ENCODE measurements at places on chromosomes 2 and 18.

- DNase-seq, result no peak
These were observed 96.7 kb downstream of the PXDN start for GRCh38 chr2:1647417-1648240.

DNA sequence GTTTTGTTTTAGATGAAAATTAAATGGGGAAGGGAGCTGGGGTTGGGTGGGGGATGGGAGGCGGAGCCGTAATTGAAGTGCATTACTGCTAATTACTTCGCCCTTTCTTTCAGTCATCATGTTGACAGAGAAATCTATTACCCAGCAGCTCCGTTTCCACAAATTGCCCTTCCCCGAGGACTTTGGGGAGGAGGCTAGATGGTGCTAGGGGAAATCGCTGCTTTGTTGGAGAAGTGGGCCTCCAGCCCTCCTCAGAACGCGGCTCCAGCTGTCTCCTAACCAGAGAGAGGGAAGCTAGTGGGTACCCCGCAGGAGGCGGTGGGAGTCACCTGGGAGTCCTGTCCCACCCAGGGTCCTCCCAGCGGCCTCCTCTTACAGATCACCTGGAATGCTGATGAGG lies 130.9 kb upstream of the MYCN start:
- DNase-seq, result no peak

- DNase-seq, result no peak
These were observed 4.1 kb upstream of the ITPRIPL1 start for GRCh38 chr2:96320728-96321622.

GRCh38 chr18:9915291-9916076 lies 1.7 kb downstream of the VAPA start:
- DNase-seq, result no peak

DNA sequence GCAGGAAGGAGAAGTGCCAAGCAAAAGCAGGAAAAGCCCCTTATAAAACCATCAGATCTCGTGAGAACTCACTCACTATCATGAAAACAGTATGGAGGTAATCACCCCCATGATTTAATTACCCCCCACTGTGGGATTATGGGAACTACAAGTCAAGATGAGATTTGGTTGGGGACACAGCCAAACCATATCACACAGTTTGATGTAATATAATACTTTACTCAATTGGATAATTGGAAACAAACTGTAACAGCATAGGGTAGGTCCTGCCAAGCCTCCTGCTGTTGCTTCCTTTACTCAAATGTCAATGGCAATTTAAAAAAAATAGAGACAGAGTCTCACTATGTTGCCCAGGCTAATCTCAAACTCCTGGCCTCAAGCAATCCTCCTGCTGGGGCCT lies 15.5 kb upstream of the METTL21A start:
- DNase-seq, result no peak

DNA sequence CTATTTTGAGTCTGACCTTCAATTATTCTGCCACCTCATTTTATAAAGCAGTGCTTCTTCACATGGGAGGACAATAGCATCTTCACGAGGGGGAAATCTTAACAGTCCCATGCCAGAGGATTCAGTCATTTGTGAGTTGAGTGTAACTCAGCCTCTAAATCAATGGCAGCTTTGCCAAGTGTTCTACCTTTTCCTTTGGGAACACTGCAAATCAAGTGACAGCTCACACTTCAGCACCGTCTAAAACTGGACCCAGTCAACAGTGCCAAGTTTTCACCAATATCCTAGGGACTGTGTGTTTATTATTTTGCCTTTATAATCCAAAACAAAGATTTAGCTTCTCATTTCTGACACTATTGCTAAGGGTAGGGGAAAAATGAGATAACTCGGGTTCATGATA lies 133.6 kb downstream of the FIGN start:
- no peak for DNase-seq

DNA sequence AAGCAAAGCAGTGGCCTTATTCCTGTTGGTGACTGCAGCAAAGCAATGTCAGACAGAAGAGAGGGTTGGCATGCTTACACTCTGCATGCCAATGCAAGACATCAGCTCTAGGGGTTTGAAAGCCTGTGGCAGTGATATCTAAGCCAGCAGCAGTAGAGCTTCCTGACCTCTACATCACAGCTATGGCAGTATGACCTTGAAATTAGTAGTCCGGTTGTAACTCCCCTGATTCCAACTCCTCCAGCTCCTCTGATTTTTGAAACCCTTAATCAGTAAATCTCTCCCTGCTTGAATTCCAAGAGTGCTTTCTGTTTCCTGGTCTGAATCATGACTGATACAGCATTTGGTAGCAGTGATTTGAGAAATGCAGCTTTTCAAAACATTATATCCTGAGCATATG lies 60.0 kb upstream of the LRP1B start:
- no peak for DNase-seq

- no peak for DNase-seq
These were observed 90.9 kb upstream of the ASB18 start for GRCh38 chr2:236354973-236355595.

GRCh38 chr2:113012436-113013335 lies 7.4 kb downstream of the IL36A start:
- DNase-seq, result no peak

DNA sequence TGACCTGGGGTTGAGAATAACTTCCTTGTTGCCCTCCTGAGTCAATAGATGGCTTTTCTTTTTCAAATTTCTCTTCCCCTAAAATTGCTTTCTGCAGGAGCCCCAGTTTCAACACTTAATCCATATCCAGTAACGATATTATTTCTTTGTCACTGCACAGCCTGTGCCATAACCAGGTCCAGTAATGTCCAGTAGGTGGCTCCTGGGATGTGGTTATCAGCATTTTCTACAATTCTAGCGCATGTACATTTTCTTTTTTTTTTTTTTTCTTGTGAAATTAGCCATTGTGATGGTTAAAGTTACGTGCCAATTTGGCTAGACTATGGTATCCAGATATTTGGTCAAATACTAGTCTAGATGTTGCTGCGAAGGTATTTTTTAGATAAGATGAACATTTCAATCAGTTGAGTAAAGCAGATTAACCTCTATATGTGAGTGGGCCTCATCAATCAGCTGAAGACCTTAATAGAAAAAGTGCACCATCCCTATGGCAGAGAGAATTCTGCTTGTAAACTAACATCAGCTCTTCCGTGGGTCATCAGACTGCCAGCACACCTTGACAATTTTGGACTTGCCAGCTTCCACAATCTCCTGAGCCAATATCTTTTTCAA lies 72.9 kb upstream of the SCG2 start:
- no peak for DNase-seq

GRCh38 chr2:236772220-236772837 lies 202.7 kb downstream of the ACKR3 start:
- no peak for DNase-seq

- DNase-seq, result no peak
These were observed 2.6 kb downstream of the USP14 start for GRCh38 chr18:160831-161570.

- no peak for DNase-seq
These were observed 222.5 kb upstream of the COPS8 start for GRCh38 chr2:236862961-236863728.

DNA sequence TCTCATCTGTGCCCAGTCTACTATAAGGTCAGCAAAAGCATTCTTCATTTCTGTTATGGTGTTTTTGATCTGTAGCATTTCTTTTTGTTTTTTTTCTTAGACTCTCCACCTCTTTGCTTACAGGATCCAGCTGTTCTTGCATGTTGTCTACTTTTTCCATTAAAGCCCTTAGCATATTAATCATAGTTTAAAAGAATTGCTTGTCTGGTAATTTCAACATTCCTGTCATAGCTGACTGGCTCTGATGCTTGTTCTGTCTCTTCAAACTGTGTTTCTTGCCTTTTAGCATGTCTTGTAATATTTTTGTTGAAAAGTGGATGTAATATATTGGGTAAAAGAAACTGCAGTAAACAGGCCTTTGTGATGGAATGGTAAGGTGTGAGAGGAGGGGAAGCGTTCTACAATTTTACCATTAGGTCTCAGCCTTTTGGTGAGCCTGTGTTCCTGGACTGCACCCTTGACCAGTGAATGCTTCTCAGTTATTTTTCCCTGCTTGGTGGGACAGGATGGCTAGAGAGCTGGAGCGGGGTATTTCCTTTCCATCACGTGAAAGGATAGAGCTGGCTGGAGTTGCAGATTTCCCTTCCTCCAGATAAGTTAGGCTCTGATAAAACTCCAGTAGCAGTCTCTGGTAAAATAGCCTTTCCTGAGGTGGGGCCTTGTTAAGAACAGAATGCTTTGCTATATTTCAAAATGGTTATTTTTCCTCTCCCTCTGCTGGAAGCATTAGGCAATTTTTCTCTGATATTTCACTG lies 65.4 kb downstream of the PLA2R1 start:
- DNase-seq, result no peak

DNA sequence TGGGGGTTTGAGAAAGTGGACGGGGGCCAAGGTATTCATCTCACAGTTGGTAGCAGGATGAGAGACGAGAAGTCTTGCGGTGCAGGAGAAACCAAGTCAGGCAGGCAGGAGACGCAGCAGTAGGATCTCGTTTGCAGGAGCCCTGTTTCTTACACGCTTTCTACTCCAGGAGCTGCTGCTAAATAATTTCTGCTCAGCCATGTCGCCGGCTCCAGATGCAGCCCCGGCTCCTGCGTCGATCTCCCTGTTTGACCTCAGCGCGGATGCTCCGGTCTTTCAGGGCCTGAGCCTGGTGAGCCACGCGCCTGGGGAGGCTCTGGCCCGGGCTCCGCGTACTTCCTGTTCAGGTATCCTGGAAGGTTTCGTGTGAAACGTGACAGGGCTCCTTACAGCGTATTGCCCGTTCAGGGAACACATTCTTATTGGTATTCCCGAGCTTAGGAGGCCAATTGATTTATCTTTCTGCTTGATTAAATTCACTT lies 494 bp downstream of the ANKZF1 start:
- DNase-seq, result no peak

DNA sequence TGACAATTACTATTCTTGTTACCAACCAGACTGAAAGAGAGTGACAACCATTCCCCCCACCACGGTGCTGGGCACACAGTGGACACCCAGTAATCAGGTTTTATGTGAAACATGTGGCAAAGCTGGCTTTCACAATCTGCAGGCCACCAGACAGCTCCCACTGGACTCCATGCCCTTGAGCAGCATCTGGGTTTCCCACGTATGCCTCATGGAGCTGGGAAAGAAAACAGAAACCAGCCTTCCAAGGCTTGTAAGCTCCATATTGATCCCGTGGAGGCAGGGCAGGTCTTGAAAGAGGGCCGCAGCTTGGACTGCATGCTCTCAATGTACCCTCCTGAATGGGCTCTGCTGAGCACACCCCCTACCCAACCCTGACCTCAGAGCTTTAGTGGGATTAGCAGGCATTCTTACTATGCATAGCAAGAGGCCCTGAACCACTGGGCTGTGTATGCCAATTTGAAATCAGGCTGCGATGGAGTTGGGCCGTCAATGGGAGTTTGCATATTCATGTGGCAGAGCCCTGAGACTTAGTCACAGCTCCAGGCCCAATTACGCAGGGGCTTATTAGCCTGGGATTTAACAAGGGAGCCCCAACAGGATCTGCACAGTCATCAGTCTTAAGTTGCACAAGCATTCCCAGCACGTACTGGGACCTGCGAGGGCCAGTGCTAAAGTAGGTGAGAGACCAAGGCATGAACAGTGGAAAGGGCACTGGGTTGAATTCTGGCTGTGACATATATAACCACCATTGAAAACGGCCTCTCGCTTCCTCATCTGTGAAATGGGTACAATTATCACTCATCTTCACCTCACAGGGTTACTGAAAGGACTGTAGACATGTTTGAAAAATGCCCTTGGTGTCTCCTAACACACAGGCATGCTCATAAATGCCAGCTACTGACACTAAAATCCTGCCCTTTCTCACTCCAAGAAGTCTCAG lies 10.5 kb downstream of the C1QL2 start:
- no peak for DNase-seq

DNA sequence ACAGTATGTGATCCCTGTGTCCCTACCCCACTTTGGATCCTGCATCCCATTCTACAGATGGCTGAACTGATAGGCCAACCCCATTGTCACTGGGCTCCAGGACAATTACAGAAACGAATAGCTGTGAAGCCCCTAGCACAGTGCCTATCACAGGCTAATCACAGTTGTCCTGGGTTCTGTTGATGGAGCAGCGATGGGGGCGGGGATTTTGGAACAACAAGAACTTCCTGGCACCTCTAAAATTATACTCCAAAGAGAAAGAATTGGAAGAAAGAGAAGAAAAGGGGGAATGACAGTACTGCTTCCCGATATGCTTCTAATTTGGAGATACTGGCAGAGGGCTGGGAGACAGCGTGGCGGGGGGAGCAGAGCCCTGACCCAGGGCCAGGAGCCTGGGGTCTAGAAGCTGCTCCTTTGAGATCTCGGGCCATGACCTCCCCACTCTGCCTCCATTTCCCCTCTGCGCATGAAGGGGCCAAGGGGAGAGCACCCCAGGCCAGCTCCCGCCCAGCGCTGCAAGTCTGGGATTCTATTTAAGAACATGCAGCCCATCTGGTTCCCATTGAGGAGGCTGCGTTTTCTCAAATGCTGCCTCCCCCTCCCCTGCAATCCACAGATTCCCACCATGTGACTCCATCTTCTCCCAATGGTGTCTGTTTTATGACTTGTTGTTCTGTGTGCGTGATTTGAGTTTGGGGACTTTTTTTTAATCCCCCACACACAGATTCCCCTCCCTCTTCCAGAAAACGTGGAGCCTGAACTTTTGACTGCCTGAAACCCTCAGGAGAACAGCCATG lies 202.7 kb downstream of the CYP26B1 start:
- no peak for DNase-seq

- no peak for DNase-seq
These were observed 20.8 kb upstream of the VIT start for GRCh38 chr2:36675579-36676282.

GRCh38 chr2:4635289-4635688 lies 931.9 kb downstream of the DCDC2C start:
- DNase-seq, result peak; percentile 47

- DNase-seq, result no peak
These were observed 22.4 kb downstream of the NPAS2 start for GRCh38 chr2:100842241-100842922.

- no peak for DNase-seq
These were observed 147.9 kb downstream of the B3GNT2 start for GRCh38 chr2:62343636-62344337.

DNA sequence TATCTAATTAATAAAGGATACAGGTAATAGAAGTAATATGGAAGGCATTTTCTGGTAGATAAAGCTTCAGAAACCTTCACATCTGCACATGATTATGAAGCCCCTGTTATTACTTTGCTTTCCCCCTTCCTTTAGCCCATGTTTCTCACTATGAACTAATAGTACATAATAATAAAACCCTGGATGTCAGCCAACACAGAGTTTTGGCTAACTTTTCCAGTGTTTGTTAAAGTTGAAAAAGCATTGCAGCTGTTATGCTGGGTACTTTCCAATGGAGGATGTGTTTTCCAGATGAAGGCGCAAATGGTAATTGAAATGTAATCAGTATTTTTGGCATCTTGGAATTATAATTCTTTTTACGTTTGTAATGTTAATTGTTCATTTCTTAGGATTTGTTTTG lies 43.5 kb downstream of the SPTBN1 start:
- DNase-seq, result no peak

GRCh38 chr2:655626-656025 lies 21.6 kb downstream of the TMEM18 start:
- DNase-seq, result no peak
